ENCODE measurements at places on chromosomes 6 and 20.

DNA sequence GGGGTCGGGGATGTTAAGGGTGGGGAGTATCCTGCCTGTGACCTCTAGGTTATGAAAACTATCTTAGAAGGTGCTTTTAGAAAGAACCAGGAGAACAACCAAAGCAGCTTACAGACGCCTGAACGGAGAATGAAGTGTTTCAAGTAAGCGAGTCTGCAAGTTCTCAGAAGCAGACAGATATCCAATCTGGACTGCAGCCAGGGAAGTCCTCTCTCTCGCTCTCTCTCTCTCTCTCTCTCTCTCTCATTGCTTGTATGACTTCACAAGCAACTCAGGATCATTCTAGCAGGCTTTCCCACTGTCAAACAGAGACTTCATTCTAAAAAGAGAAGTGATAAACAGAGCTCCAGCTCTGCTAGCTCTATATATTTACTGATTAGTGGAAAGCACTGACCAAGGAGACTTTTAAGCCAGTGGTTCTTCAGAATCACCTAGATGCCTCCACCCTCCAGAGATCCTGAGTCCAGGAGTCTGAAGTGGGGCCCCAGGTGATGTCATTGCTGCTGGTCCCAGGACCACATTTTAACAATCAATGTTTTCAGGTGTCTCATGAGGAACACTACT lies 6.0 kb downstream of the TCF21 start:
- no peak for DNase-seq

DNA sequence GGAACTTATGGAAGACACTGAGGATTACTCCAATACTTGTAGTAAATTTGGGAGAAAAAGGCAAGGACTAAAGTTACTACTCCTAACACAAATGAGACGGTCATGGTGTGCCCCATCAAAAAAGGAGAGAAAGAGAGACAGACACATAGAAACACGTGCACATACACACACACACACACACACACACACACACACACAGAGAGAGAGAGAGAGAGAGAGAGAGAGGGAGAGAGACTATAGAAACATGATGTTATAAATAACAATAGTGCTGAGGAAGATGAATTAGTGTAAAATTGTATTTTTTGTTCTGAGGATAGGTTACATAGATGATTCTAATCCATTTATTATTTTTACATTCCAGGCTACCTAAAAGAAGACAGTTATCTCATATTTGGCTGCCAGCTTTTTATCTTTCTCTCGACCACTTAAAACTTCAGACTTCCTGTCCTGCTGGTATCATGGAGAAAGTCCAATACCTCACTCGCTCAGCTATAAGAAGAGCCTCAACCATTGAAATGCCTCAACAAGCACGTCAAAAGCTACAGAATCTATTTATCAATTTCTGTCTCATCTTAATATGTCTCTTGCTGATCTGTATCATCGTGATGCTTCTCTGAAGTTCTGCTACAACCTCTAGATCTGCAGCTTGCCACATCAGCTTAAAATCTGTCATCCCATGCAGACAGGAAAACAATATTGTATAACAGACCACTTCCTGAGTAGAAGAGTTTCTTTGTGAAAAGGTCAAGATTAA lies 10.5 kb downstream of the PLN start:
- DNase-seq: no peak

GRCh38 chr6:143196525-143197225 lies 136.0 kb downstream of the AIG1 start:
- no peak for DNase-seq

GRCh38 chr6:50520326-50521266 lies 192.7 kb upstream of the TFAP2D start:
- no peak for DNase-seq

DNA sequence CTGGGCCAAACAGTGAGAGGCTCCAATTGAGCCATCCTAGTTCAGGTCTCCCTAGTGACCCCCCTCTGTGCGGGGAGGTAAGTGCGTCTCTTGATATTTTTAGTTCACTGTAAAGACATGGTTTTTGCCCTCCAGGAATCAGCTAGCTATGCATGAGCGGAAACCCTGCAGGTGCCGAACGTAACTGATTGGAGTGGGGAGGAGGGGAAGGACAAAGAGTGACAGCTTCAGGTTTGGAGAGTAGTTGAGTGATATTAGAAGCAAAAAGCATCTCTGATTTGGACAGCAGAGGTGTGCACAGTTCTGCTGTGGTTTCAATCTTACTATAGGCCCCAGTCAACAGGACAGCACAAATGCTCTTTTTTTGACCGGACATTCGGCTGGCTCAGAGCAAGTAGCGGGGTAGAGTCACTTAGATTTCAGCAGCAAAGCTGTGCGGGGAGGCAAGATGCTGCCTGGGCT lies 31.8 kb downstream of the TBC1D7 start:
- no peak for DNase-seq

GRCh38 chr6:24930431-24930871 lies 5.3 kb downstream of the RIPOR2 start:
- DNase-seq: no peak

DNA sequence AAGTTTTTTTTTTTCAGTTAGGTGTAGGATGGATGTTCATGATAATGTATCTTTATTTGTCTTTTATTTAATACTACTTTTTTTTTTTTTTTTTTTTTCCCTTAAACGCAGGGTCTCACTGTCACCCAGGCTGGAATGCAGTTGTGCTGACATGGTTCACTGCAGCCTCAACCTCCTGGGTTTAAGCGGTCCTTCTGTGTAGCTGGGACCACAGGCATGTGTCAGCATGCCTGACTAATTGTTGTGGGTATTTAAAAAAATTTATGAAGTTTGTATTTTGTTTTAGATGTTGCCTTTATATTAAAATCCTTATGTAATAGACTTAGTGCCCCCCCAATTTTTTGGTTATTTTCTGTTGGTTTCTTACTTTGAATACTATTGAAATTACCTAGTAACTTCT lies 42.6 kb downstream of the NCOA3 start:
- no peak for DNase-seq

DNA sequence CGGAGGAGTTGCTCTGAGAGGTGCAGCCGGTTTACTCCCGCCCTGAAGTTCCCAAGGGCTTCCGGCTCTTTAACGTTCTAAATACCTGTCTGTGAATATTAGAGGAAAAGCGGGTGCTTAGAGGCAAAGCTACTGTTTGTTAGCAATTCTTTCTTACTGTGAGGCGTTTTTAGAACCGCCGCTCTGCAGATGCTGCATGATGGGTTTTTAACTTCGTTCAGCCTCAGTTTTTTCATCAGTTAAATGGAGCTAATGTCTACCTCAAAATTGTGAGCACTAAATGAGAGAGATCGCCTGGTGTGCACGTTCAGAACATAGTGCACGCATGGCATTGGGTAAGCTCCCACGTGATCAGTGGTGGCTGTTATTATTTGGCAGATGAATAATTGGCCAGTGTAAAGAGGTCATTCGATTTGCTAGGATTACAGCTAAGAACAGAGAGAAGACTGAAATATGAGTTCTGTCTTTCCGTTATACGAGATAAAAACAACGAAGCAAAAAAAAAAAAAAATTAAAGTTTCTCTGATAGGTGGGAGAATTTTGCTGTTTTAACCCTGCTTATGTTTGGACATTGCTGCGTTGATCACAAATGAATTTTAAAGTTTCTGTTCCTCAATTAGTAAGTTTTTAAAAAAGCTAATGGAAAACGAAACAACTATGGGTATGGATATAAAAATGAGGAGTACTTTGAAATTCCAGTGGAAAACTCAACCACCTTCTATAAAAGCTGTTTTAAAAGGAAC lies 660 bp upstream of the TFB1M start:
- DNase-seq: peak; percentile 23
